ENCODE measurements at places on chromosomes 16 and 17.

GRCh38 chr16:12655537-12655936 lies 148.2 kb downstream of the CPPED1 start:
- DNase-seq = no peak

GRCh38 chr17:61766520-61766919 lies 96.8 kb downstream of the BRIP1 start:
- DNase-seq = no peak

- DNase-seq = no peak
Measured at GRCh38 chr16:31460582-31461002, 1.3 kb downstream of the ARMC5 start.

DNA sequence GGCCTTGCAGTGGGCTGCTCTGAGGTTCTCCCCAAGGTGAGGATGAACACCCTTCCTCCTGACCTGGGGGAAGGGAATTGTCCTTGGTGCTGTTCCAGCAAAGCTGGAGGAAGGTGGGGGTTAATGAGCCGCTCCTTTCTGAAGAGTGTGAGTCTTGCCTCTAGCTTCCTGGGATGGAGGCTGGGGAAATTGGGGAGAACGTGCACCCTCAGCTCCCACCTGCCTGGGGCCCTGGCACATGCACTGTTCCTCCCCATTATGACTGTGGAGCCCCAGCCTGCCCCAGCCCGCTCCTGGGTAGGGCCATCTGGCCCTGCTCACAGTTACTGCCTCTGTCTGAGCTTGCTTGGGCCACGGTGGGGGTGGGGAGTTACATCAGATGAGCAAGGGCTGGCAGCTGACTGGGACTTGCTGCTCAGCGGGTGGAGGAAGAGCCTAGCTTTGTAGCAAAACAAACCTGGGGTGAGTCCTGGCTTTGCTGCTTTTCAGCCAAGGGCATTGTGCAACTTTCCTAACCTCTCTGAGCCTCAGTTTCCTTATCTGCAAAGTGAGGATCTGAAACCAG lies 11.1 kb downstream of the TNS4 start:
- DNase-seq = no peak

GRCh38 chr16:82639666-82640336 lies 13.0 kb downstream of the CDH13 start:
- DNase-seq = peak; percentile 4

- no peak for DNase-seq
Measured at GRCh38 chr17:44940317-44940716, 7.3 kb downstream of the KIF18B start.

DNA sequence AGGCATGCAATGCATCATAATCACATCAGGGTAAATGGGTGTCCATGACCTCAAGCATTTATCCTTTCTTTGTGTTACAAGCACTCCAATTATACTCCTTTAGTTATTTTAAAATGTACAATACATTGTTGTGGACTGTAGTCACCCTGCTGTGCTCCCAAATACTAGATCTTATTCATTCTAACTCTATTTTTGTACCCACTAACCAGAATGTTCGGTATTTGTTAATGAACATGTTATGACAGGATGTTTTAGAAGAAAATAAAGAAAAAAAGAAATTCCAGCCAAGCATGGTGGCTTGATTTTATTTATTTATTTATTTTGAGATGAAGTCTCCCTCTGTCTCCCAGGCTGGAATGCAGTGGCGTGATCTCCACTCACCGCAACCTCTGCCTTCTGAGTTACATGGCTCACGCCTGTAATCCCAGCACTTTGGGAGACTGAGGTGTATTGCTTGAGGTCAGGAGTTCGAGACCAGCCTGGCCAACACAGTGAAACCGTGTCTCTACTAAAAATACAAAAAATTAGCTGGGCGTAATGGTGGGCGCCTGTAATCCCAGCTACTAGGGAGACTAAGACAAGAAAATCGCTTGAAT lies 1.8 kb upstream of the NDE1 start:
- no peak for DNase-seq

GRCh38 chr16:11681976-11682654 lies 13.9 kb downstream of the SNN start:
- no peak for DNase-seq

GRCh38 chr16:11520442-11520841 lies 66.3 kb downstream of the LITAF start:
- DNase-seq = no peak

DNA sequence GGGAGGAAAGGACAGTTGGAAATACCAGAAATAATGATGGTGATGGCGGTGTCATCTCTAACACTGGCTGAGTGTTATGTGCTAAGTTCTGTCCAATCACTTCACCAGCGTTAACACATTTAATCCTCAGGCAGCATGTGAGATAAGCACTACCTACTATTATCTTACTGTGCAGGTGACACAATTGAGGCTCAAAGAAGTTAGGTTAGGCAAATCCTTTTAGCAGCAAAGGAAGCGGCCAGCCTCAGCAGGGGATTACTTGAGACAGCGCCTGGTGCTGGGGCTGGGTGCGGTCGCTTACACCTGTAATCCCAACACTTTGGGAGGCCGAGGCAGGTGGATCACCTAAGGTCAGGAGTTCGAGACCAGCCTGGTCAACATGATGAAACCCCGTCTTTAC lies 18.7 kb upstream of the DHX8 start:
- no peak for DNase-seq

- no peak for DNase-seq
Measured at GRCh38 chr16:73369851-73370250, 321.9 kb upstream of the ZFHX3 start.

GRCh38 chr16:8869212-8869987 lies 594 bp upstream of the CARHSP1 start:
- no peak for DNase-seq
